ENCODE measurements at places on chromosomes 13 and 19.

DNA sequence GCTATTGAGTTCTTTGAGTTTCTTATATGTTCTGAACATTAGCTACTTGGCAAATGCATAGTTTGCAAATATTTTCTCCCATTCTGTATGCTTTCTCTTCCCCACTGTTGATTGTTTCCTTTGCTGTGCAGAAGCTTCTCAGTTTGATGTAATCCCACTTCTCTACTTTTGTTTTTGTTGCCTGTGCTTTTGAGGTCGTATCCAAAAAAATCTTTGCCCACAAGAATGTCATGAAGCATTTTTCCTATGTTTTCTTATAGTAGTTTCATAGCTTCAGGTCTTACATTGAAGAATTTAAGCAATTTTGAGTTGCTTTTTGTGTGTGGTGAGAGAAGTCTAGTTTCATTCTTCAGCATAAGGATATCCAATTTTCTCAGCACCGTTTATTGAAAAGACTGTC, 536.7 kb upstream of the ARGLU1 start:
- no peak for DNase-seq

GRCh38 chr19:13937479-13938300, 527 bp downstream of the PODNL1 start:
- no peak for DNase-seq

- no peak for DNase-seq
These were observed 61.3 kb downstream of the DCLK1 start for GRCh38 chr13:36069881-36070366.

DNA sequence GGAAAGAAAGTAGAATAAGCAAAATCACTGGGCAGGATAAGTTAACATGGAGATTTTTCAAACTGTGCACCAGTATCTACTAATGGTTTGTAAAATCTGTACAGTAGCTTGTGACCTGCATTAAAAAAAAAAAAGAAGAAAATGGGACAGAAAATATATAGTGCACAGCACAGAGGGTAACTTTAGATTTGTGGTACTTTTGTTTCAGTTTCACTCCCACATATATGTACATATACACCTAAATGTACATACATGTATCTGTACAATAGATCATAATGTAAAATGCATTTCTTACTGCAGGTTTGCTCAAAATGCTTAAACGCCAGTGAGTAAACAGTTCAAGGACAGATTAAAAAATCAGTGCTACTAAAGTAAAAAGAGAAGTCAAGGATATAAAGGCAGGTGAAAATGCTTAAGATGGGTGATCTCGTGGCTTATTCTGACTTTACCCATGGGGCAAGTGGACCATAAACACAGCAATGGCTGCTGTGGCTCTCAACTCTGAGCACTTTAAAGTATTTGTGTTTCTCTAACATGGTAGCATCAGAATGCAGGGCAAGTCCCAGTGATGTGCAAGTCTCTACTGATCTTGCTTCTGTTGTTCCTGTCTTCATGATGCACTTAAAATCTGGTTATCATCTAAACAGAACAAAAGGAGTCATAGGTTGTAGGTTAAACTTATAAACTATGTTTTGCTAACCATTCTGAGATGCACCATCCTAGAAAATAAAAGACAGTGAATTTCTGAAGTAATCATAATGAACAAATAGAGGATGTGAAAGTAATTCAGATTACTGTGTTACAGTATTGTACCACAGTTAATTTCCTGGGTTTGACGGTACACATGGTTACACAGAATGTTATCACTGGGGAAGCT, 112.3 kb downstream of the MIPEP start:
- DNase-seq, result no peak

DNA sequence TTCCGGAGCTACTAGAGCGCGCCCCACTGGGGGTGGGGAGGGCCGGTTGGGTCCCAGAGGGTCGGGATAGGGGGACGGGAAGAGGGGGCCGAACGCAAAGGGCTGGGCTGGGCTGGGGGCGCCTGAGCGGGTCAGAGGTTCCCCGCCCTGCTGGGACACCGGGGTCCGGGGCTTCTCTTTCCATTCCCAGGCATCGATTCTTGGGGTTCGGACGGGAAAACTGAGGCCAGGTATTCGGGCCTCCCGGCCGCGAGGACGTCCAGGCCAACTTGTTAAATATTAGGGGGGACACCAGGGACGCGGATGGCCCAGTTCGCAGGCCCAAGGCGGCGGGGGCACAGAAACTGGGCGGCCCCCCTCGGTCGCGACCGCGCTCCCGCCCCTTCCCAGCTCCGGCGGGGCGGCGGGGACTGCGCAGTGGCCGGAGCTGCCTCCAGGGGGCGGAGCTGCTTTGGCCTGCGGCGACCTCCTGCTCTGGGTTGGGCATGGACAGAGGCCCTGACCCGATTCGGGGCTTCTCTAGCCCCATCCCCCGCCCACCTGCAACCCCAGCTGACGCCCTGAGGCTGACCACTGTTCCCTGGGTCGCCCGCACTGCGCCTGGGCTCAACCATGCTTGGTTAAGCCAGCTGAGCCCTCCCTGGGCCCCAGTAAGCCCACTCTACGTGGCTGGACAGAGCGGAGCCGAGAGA, 1.2 kb upstream of the KLF16 start:
- peak; percentile 32 for DNase-seq

Measured in NCI-H510A treated with DMSO at 0.1 percent for 48 hours (cell line).